Neuronal stem cell (in vitro differentiated cells): ENCODE measurements at places on chromosomes 4 and X.

- no peak for DNase-seq
Observed at GRCh38 chr4:184628103-184628502, 21.1 kb downstream of the CASP3 start.

GRCh38 chr4:63218856-63219255 is 1190.4 kb downstream of the TECRL start:
- DNase-seq: peak; percentile 15

GRCh38 chr4:41280010-41280409 is 23.3 kb downstream of the UCHL1 start:
- DNase-seq: no peak

GRCh38 chrX:39816871-39817731 is 280.7 kb downstream of the BCOR start:
- no peak for DNase-seq

- no peak for DNase-seq
Observed at GRCh38 chrX:140817943-140818342, 108.4 kb downstream of the LINC00632 start.

- no peak for DNase-seq
Observed at GRCh38 chr4:170400361-170400760, 310.6 kb upstream of the AADAT start.

- no peak for DNase-seq
Observed at GRCh38 chrX:46957297-46957696, 45.1 kb downstream of the JADE3 start.

DNA sequence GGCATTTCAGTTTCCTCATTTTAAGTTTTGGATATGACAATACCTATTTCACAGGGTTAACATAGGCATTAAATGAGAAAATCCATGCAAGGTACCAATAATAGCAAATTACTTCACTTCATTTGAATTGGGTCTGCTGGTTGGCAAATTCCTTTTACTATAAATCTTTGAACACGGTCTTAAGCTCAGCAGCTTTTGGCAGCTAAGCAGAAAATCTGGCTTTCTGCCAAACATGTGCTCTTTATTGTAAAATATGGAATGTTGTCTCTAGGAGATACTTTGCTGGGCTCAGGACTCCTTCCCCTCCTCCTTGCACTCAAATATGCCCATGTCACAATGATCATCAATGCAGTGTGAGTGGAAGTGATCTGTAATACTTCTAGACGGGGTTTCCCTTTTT is 16.8 kb upstream of the DMP1 start:
- no peak for DNase-seq

DNA sequence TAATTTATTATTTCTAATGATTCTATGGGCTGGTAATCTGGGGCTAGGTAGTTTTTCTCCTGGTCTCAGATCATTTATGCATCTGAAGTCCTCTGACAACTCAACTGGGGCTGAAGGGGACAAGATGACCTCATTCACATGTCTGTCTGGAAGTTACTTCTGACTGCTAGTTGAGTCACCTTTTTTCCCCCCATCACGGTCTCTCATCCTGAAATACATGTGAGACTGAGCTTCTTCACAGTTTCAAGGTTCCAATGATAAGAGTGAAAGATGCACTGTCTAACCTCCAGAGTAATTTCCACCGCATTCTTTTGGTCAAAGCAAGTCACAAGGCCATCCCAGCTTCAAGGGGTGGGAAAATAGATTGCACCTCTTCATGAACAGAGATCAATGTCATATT is 356.7 kb upstream of the RPS6KA3 start:
- DNase-seq: no peak

- no peak for DNase-seq
Observed at GRCh38 chr4:176840166-176840565, 47.4 kb upstream of the VEGFC start.

DNA sequence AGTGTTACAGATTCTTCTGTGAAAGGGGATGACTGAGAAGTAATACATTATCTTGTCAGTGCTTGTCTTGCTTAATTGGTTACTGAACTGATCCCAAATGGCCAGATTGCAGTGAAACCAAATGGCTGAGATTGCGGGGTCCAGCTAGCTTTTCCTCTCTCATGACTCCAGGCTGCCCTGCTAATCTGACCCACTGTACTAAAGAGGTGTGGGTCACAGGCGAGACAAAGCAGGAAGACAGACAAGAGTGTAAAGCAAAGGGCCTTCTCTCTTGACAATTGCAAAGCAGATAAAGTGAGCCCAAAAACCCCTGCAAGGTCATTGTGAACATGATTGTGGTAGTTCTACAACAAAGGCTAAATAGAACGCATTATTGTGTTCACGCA is 2.1 kb downstream of the TMEM150C start:
- DNase-seq: no peak

GRCh38 chr4:153794006-153794405 is 5.1 kb upstream of the SFRP2 start:
- no peak for DNase-seq

DNA sequence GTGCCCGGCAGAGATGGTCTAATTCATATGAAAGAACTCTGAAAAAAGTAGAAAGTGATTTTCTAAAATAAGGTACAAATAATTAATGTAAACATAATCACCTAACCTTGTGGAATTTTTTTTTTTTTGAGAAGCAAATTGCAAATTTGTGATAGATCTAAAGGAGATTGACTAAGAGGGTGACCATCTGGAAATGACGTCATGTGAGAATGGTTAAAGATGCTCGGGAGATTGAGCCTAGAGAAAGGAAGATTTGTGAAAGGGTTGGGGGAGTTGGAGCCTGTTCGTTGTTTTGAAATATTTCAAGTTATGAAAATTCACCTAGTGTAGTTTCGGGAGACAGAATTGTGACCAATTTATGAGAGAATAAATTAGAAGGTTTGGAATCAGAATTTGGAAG is 115.7 kb upstream of the ANK2 start:
- no peak for DNase-seq

GRCh38 chr4:88614058-88614457 is 21.8 kb downstream of the HERC3 start:
- DNase-seq: no peak

DNA sequence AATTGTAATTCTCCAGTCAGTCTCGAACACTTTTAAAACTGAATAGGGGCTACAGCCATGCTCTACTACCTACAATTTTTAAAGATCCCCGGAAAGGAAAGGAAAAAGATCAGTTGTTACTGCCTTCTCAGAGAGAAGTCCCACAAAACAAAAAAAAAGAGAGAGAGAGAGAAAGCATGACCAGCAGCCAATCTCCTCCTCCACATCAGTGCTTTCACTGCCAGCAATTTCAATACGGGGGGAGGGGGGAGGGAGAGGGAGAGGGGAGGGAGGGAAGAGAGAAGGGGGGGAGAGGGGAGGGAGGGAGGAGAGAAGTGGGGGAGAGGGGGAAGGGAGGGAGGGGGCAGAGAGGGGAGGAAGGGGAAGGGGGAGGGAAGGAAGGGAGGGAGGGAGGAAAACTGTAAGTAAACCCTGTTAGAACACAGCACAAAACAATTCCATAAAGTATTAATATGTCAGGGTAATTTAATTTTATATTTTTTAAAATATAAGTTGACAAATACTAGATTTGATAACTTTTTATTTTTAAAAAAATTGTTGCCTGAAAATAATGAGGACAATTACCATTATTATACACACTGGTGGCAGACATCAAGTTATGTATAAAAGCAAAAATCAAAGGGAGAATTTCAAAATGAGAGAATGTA is 108.0 kb downstream of the LRBA start:
- DNase-seq: peak; percentile 3

DNA sequence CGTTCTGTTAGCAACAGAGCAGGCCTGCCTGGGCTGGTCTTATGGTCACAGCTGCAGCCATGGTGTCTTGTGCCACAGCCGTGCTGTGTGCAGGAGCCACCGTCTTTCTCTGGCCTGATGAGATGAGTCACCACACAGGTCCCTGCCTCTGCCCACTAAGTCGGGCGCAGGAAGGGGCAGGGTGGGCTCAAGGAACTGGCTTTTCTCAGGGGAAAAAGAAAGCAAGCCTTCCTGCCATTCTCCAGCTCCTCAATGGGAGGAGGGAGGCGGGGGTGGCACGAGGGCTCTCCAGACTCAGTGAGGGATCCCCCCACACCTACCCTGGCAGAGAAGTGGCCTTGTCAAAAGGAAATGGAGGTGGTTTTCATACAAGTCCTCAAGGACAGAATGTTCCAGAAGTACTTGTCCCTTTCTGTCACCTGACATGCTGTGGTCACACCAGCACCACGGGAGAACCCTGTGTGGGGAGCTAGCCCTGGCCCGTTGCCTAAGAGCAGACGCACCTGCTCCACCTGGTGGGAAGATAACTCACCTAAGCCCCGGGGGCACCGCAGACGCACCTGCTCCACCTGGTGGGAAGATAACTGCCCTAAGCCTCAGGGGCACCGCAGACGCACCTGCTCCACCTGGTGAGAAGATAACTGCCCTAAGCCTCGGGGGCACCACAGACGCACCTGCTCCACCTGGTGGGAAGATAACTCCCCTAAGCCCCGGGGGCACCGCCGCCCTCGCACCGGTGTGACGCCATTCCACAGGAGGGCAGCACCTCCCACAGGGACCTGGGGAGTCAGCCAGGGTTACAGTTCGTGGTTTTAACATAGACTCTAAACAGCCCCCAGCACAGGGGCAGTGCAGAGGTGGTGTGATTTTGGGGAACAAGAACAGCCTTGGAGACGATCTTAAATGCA is 18.5 kb downstream of the UVSSA start:
- DNase-seq: no peak

DNA sequence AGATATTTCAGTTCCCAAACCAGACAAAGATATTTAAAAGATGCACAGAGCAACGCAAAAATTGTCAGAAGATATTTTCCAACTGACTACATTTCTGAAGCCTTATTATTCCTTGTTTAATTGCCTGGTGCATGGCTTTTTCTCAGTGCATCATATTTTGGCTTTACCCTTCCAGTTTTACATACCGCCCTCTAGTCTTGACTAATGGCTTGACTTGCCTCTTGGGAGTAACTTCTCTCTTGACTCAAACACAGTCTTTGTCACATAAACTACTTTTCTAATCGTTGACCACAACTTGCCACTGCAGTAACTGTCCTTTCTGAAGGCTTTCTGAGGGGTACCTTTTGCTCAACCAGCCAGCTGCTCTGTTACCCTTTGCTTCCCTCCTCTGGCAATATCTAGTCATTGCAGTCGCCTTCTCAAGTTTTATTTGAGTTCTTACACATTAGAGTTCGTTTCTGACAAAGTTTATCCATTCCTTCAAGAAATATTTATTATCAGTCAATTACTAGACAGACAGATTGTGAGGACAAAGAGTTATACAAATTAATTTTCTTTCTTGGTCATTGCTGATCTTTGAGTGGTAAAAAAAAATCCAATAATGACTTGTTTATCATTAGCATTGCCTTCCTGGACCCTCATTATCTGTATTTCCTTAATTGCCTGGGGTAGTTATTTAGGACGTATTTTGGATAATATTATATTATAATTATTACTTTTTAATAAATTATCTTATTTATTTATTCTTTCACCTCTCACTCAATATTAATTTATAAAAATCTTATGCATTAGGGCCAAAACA is 506.9 kb upstream of the PCDH10 start:
- DNase-seq: peak; percentile 53

GRCh38 chr4:8228319-8229250 is 29.5 kb downstream of the SH3TC1 start:
- DNase-seq: no peak
